Stimulated activated CD4-positive, alpha-beta T cell treated with anti-CD3 and anti-CD28 coated beads, TNF-alpha, amount 100 ng/mL, for 4 hours (primary cell): ENCODE measurements at places on chromosomes 6 and 20.

DNA sequence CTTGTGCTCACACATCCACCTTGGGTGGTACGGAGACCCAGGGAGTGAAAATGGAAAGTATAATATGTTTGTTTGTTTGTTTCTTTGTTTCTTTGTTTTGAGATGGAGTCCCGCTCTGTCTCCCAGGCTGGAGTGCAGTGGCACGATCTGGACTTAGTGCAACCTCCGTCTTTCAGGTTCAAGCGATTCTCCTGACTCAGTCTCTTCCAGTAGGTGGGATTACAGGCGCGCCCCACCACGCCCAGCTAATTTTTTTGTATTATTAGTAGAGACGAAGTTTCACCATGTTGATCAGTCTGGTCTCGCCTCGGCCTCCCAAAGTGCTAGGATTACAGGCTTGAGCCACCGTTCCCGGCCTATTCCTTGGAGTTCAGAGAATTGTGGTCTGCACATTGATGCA is 115.4 kb downstream of the TRIM27 start:
- DNase-seq, result no peak

GRCh38 chr6:114142258-114142657 is 171.3 kb upstream of the HDAC2 start:
- no peak for DNase-seq

GRCh38 chr6:130050230-130050629 is 31.8 kb downstream of the L3MBTL3 start:
- DNase-seq, result no peak

- no peak for DNase-seq
These were observed 102.0 kb downstream of the ARID1B start for GRCh38 chr6:156879186-156879585.

- DNase-seq, result no peak
These were observed 11.4 kb upstream of the MDFI start for GRCh38 chr6:41626917-41627316.

GRCh38 chr6:53734473-53735299 is 60.1 kb upstream of the LRRC1 start:
- no peak for DNase-seq

GRCh38 chr20:57658833-57659516 is 38.7 kb upstream of the ZBP1 start:
- DNase-seq, result no peak

GRCh38 chr6:766625-767024 is 73.7 kb upstream of the EXOC2 start:
- no peak for DNase-seq

- DNase-seq, result no peak
These were observed 13.5 kb upstream of the SLC22A1 start for GRCh38 chr6:160108077-160108476.

DNA sequence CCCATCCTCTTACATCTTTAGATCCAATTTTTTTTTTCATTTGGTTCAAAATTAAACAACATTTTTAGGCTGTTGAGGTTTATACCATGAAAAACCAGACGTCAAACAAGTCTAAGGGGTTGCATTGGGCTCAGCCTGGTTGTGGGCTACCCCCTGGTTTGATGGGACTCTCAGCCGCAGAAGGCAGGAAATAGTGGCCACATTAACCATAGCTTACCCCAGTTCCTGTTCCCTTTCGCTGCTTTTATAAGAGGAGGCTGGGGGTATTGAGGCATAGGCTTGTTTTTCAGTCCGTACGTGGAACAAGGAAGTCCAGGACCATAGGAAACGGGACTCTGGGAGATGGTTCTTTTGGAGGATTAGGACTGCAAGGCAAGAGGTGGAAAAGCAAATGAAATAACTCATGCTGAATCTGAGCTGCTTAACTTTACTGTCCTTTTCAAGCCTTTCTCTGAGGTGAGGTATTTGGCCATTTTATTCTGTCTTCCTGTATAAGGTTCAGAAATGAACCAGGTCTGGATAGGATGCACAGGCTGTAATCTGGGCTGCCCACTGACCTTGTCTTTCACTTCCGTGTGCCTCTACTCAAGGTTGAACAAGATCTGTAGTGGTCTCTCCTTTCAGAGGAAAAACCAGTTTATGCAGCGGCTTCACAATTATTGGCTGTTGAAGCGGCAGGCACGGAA is 7.7 kb downstream of the BRPF3 start:
- DNase-seq, result no peak

- no peak for DNase-seq
These were observed 125.4 kb downstream of the PXDC1 start for GRCh38 chr6:3625980-3626563.

DNA sequence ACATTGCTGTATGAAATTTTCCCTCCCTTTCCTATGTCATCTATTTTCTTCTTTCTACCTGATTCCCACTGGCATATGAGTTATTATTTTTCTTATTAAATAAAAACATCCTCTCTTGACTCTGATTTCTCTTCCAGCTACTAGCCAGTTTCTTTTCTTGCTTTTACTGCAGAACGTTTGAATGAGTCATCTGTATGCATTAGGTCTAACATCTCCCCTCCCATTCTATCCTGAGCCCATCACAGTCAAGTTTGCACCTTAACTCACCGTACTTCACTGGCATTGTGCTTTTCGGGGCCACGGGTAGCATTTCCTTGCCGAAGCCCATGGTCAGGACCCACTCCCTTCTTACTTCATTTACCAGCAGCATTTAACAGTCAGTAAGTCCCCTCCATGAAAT is 65.7 kb downstream of the CARMIL1 start:
- no peak for DNase-seq

GRCh38 chr6:26477426-26477825 is 19.7 kb downstream of the BTN2A1 start:
- no peak for DNase-seq

GRCh38 chr6:92427453-92427852 is 991.9 kb downstream of the EPHA7 start:
- no peak for DNase-seq

DNA sequence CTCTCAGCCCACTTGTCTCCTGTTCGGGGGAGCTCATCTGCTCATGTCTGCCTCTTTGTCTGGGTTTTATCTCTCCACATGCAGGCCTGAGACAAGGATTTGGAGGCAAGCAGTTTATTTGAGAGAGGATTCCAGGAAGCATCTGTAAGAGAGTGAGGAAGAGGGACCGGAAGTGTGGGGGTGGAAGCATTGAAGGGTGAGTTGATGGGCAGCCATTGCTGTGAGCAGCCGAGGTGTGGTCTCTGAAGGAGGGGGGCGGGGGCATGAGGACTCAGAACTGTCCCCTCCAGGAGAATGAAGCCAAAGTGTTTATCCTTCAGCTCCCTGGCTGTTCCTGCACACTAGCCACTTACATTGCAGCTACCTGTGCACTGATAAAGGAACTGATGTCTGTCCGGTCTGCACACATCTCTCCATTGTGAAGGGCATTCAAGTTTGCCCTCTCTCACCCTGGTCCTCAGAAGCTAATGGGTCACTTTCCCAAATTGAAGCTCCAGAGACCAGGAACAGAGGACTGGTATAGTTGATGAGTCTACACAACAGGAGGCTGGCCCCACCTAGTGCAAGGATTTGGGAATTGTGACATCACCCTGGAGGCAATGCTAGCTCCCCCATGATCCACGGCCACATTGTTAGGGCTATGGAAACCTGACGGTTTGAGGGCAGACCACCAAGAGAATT is 100.5 kb upstream of the FOXA2 start:
- DNase-seq, result no peak
